ENCODE measurements at places on chromosomes 5 and 9. TPM values are rescaled to one million over a fixed set of nuclear protein-coding genes. Genes with fewer than 3 reads are reported as not detected.

The C5orf24 gene
- 21.0 TPM for total RNA-seq

The INSL4 gene
- not detected for total RNA-seq

DNA sequence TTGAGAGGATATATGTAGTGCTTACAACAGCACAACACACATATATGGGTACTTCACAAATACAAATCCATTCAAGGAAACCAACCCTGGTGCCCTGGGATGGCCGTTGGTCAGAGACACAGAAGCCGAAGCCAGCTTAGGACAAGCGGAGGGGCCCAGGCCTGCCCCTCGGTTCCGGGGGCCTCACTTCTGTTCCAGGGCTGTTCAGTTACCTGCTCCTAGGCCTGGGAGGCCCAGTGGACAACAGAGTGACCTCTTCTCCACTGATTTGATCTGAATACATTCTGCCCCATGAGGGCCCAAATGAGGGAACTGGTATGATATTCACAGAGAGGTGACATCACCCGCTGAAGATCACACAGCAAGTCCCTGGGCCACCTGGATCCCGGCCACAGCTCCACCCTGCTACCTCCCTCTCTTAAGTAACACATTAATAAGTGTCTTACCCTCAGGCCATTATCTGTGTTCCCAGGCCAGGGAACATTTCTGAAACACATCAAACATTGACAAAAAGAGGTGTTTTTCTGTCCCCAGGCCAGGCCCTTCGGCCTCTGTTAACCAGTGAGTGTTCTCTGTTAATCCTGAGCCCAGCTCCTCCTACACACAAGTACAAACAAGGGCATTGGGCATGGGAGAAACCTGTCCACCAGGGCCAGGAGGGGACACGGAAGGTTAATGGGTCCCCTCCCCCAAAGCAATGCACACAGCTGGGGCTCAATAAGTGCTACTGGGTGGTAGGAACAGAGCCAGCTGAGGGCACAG, 4.5 kb upstream of the GRHPR start:
- peak; percentile 11 for ATAC-seq

- no peak for ATAC-seq
These were observed 848.5 kb upstream of the WWC1 start for GRCh38 chr5:167442922-167443321.

- ATAC-seq = no peak
These were observed 42.5 kb downstream of the SLIT3 start for GRCh38 chr5:169258372-169259000.

The PCDHA9 gene
- total RNA-seq = 0.04 TPM

- no peak for ATAC-seq
These were observed 115.1 kb downstream of the CDC42SE2 start for GRCh38 chr5:131378721-131379541.

- ATAC-seq = no peak
These were observed 275.3 kb downstream of the HTR1A start for GRCh38 chr5:63686938-63687337.

- ATAC-seq = peak; percentile 86
These were observed 21.8 kb upstream of the DENND4C start for GRCh38 chr9:19208653-19209052.

DNA sequence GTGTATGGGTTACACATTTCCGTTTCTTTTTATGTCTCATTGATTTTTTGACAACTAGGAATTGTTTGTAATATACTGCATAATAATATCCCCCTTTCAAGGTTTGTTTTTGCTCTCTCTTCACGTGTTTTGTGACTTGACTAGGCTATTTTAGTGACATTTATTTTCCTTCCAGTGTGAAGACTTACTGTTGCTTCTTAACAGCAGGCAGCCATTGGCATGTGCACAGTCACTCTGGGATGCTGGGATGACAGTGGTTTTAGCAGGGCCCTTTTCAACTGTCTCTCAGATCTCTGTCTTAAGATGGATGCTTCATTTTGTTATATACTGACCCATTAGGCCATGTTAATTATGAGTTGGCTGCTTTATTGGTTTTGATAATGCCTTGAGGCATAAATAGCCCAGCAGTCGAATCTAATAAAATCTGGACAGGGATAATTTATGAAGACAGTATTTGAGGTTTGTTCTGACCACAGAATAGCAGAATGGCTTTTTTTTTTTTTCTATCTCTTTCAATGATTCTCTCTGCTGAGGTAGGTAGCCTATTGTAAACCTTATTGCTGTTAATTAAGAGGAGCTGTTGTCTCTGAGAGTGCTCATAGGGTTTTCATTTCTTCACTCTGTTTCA, 536.0 kb downstream of the GABRG2 start:
- no peak for ATAC-seq

The GADD45G gene
- 1.6 TPM for total RNA-seq

The IFNK gene
- not detected for total RNA-seq

- ATAC-seq = no peak
These were observed 362.8 kb upstream of the ZNF462 start for GRCh38 chr9:106500171-106500570.

Measured in esophagus mucosa (tissue), 1 donor.